ENCODE measurements at places on chromosomes 12 and 14.

- no peak for DNase-seq
Measured at GRCh38 chr12:80188576-80188975, 89.2 kb downstream of the OTOGL start.

DNA sequence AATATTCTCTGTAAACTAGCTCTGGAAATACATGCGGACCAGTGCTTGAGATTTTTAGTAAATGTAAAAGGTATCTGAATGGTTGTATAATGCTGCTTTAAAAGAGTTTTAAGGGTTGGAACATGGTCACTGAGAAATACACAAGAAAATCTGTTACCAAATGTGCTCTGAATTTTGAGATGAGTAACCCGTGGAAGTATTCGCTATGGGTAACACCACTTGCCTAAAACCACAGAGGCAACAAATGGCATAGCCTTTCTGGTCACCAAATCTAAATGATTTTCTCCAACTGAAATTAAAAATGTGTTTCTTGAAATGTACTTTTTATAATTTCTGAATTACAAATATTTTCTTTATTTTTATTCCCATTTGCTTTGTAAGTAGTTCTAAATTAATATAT is 745.7 kb downstream of the DIO2 start:
- no peak for DNase-seq

- DNase-seq = no peak
Measured at GRCh38 chr12:124115976-124116690, 143.1 kb downstream of the ZNF664 start.

GRCh38 chr12:32897281-32897610 is 669 bp upstream of the PKP2 start:
- no peak for DNase-seq

GRCh38 chr12:94941440-94941862 is 62.0 kb downstream of the NDUFA12 start:
- no peak for DNase-seq

DNA sequence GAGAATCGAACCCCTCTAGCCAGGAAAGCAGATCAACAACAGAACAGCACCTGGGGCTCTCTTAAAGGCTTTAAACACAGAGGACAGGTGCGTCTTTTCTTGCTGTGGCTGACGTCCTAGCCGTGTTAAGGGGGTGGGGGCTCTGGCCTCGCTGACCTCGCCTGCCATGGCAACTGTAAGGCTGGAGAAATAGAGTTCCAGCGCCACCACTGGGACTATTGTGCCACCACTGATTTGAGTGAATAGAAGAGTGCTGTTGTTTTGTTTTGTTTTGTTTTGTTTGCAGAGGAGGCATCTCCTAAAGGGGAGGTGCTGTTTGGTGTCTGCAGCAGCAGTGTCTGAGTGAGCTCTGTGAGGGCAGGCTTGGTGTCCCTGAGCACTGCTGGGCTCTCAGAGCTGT is 34.2 kb upstream of the PRMT8 start:
- DNase-seq = no peak

DNA sequence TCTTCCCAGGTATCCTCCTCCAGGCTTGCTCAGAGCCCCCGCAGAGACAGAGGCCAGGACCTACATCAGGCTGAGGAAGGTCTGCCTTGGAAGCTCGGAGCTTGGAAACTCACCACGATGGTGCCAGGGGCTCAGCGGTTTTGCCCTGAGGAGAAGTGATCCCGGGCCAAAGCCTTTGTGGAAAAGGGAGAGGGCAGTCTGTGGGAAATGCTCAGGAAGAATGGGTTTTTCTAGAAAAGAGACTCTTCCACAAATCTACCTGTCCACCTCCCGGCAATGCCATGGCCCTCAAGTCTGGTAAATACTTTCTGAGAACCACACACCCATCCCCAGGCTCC is 8.0 kb downstream of the KRT2 start:
- no peak for DNase-seq

DNA sequence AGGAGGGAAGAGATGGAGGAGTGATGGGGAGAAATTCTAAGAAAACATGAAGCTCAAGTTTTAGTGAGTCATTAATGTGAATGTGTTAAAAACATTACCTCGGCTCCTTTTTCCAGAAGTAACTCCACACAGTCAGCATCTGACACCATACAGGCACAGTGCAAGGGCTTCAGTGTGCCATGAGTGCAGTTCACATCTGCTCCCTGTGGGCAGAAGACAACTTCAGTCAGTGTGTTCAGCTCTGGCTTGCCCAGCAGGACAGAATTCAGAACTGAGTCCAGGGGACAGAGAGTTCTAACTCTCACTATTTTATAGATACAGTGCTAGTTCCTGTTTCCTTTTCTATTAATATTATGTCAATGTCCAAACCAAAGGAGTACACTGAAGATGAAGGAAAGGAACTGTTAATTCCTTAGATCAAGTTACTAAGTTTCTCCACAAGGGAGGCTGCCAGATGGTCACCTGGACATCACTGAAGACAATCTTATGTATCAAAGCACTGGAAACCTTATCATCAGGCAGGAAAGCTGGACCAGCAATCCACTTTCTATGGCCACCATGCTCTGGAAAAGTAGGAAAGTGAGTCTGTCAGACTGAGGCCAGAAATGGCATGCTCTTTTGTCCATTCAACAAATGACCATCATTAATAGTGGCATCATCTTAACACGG is 6.1 kb downstream of the ASB8 start:
- no peak for DNase-seq

- no peak for DNase-seq
Measured at GRCh38 chr14:74507840-74508239, 14.3 kb downstream of the ISCA2 start.

DNA sequence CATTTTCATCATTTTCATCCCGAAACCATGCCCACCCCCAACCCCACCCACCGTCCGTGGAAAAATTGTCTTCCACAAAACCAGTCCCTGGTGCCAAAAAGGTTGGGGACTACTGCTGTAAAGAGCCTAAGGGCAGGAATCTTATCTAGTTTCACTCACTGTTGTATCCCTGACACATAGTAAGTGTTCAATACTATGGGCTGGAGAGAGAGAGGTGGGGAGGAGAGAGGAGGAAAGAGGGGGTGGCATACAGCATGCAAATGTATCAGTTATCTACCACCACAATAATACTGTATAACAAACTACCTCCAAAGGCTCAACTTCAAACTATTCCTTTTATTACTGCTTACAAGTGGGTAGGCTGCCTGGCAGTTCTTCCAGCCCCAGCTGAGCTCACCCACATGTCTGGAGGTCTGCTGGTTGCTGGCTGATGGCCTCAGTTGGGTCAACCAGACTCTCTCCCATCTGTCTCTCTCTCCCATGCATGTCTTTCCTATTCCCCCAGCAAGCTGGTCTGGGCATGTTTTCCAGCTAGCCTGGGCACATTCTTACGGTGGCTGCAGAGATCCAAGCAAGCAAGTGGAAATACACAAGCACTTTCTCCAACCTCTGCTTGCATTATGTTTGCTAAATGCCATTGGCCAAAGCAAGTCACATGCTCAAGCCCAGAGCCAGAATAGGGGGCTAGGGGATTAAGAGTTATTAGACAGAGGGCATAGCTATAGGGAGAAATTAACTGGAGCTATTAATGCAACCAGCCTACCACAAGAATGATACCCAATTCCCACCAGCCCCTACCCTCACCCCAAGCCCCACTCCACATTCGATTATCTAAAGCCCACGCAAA is 31.6 kb upstream of the FICD start:
- no peak for DNase-seq

DNA sequence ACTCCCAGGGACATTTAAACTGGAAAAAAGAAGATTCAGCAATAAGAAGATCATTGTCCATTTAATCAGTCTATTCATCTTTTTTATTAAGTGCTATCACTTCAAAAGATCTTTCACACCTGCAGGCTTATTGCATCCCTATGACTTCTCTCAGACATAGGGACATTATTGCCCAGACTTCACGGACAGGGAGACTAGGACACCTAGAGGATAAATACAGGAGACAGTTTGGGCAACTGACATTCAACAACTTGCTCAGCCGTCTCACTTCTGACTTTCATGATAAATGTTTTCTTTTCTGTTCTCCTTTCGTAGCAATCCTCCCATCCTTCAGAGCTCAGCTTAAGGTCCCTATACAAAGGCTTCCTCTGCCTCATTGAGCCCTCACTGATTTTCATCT is 84.3 kb downstream of the TMEM30B start:
- no peak for DNase-seq

GRCh38 chr12:34398706-34399630 is 376.7 kb downstream of the ALG10 start:
- DNase-seq = peak; percentile 0

GRCh38 chr14:68675233-68675577 is 117.7 kb downstream of the ZFP36L1 start:
- DNase-seq = no peak

DNA sequence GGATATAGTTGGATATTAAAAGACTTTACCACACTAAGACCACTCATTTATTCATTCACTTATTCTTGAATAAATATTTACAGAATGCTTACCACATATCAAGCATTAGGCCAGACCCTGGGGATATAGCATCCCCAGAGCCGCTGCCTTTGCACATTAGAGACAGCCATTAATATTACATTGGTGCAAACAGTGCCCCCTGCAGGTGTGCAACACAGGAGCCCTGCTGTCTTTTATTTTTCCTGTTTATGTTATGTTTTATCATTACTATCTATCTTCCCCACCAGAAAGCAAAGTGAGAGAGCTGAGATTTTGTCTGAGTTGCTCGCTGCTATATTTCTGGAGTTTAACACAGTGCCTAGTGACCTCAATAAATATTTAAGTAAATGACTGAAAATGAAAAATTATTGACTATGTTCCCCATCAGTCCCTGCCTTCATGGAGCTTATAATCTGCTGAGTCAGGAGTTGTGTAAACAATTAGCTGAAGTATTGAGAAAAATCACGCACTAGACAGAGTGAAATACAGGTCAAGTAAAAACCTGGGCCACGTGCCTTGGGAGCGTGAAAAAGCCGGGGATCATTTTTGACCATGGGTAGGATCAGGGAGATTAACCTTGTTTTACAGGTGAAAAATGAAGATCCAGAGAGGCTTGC is 301.6 kb downstream of the PCNX1 start:
- DNase-seq = no peak

DNA sequence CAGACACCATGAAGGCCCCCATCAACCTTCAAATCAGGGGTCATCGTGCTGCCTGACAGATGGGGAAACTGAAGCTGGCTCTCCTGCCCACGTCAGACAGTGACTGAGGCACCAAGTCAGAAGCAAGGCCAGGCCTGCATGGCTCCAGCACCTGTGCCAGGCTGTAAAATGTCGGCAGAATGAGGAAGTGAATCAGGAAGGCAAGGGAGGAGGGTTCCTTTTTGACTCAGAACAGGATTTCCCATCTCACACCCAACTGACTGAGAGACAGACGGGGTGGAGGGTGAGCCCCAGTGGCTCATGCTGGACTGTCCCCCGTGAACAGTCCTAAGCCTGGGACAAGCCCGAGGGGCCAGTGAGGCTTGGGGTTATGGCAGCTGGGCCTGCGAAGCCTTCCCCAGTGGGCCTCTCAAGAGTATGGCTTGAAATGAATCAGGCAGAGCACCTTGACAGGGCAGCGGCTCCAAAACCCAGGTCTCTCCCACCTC is 20.9 kb downstream of the SYNE3 start:
- no peak for DNase-seq

DNA sequence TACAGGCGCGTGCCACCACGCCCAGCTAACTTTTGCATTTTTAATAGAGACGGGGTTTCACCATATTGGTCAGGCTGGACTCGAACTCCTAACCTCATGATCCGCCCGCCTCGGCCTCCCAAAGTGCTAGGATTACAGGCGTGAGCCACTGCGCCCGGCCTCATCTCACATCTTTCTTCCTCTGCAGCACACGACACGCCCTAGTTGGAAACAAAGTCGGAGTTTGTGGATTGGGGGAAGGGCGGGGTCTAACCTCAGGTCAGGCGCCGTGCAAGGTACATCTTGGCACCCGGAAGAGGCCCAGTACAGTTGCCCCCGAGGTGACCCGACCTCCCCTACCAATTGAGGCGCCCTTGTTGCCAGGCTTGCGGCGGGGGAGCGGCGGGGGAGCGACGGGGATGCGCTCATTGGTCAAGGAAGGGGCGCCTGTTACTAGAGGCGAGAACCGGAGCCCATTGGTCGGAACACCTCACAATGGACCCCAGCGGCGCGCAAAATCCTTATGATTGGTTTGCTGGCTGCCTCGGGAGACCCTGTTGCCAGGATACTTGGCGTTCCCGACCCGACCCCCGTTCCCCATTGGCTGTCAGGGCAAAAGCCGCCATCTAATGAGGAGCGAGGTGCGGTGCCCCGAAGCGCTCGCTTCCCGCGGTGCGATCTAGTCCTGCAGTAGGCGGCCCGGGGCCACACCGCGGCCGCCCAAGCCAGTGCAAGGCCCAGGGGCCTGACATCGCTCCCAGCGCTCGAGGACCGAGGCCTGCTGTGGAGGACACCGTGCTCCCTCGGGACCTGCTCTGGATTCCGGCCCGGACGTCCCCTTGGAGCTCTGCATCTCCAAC is at the start of gene REC8:
TSS of gene REC8 (plus strand) at position 659 of the 839 bp plus-strand sequence. CDS start 473 bp downstream, outside the sequence.
- DNase-seq = peak; percentile 47

GRCh38 chr12:87182696-87183233 is 846.4 kb downstream of the C12orf50 start:
- DNase-seq = no peak

DNA sequence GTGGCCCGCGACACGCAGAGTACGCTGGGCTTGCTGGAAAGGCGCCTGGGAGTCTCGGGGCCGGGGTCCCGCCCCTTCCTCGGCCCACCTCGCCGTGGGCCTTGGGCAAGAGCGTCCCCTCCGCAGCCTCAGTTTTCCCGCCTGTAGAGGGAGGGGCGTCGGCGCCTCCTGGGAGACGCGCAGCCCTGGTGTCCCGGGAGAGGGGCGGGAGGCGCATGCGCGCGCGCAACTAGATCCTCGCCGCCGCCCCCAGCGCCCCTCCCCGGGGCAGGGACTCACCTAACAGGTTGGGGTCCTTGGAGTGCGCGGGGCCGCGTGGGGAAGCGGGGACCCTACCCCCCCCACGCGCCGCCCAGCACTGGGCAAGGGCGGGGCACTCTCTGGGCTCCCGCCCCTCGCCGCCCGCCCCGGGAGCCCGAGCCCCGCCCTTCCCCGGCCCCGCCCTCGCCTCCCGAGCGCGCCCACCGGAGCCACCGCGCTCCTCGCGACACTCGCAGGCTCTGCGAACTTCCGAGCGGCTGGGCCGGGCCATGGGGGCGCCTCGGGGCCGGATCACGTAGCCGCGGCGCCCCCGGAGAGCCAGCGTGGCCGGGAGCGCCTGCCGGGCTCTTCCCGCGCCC is at the start of gene KIF26A:
TSS of gene KIF26A (plus strand) at position 490 of the 620 bp plus-strand sequence. CDS start 136 bp downstream, outside the sequence.
- no peak for DNase-seq

DNA sequence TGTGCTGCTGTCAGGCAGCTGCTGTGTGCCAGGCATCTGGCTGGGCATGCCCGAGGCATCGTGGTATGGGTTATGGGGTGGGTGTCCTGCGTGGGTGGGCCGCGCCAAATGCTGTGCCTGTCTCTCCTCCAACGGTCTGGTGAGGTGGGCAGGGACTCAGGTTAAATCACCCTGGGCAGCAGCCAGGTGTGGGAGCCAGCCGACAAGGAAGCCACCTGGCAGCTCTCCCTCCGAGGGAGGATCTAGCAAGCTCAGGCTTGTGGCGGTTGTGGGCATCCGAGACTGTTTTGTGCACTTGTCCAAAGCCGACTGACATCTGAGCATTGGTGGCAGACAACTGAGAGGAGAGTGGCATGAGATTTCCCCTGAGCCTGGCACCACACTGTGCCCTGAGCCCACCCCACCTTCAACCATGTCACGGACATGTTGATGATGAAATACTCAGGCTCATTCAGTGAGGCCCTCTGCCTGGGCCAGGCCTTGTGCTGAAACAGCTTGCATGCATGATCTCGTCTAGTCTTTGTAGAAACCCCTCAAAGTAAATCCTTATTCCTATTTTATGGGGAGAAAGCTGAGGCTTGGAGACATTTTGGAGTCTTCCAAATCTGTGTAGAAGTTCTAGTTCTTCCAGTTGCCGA is 181.8 kb upstream of the MYL2 start:
- no peak for DNase-seq

GRCh38 chr14:67527756-67528155 is 5.3 kb upstream of the PLEKHH1 start:
- no peak for DNase-seq

Measured in stimulated activated CD4-positive, alpha-beta T cell treated with anti-CD3 and anti-CD28 coated beads, Interleukin-15, amount 100 ng/mL, for 1 hour (primary cell).